ENCODE measurements at places on chromosomes 13 and 19.
A peak's percentile ranks its signal among the peaks of the same experiment; 100 is the strongest.

- DNase-seq: no peak
Observed at GRCh38 chr13:106382534-106382933, 152.9 kb downstream of the EFNB2 start.

DNA sequence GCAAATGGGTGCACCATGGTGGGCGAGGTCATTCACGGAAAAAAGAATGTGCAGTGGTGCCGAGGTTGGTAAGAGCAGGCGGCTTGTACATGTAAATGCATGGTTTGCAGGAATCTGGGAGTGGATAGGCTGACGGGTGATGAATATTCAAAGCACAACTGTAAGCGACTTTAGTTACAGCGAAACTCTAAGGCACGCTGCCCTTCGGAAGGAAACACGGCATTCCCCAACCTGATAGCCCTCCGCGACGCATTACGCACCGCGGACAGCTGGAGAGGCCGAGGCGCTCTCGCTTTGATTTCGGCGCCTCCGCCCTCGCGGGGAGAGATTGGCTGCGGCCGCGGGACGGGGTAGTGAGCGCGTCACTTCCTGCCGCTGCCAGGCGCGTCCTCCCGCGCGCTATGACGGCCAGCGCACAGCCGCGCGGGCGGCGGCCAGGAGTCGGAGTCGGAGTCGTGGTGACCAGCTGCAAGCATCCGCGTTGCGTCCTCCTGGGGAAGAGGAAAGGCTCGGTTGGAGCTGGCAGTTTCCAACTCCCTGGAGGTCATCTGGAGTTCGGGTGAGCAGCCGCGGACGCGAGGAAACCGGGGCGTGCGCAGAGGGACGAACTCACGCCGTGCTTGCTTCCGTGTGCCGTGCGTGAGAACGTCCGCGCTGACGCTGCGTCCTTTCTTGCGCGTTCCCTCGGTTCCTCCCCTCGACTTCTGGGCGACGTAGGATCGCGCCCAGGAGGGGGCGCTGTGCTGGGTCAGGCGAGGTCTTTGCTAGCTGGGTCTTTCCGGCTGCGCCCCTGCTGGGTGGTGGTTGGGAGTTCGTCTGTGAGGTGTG lies at the start of gene NUDT15:
Gene NUDT15 (plus strand): TSS at position 381 of the 828 bp plus-strand sequence. CDS start 21 bp downstream, at position 402.
- peak; percentile 69 for DNase-seq

DNA sequence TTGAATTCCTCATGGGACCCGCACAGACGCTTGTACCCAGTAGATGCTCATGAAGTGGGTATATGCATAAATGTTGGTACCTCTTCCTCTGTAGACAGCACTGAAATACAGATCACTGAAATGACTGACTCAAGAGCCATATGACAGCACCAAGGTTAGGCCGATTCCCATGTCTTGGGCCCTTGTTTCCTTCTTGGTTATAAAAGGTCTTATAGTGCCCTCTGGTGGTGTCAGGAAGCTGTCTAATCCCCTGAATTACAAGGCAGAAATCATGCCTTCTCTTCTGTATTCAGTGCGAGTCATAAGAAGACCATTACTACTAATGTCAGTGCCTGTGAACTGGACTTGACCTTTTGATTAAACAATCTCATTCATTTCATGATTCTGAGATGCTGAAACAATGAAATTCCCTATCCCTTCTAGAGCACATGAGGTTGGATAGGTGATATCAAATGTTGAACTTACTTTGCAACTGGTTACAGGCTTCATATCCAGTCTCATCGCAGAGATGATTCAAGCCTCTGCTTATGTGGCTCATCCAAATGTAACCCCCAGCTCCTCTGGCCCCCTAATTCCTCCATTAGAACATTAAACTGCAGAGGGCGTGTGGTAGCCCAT lies 59.7 kb downstream of the SPATA13 start:
- DNase-seq: no peak

- no peak for DNase-seq
Observed at GRCh38 chr13:53237696-53238095, 209.1 kb downstream of the OLFM4 start.

DNA sequence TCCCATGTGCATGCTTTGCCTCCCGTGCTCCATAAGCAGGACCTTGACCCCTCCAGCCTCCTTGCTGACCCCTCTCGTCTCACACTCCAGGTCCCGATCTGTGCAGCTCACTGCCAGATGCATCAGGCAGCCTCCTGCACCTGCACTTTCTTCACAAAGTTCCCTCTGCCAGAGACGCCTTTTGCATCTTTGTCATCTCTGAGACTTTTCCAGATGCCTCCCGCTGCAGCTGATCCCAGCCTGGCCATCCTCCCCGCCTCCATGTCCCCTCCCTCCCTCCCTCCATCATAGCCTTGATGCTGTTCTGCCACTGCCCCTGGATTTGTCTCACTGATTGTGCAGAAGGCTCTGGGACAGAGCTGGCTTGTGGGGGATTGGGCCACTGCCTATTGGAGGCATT lies 29.9 kb downstream of the PPP1R37 start:
- no peak for DNase-seq

- no peak for DNase-seq
Observed at GRCh38 chr13:79228972-79229371, 177.1 kb downstream of the RBM26 start.

DNA sequence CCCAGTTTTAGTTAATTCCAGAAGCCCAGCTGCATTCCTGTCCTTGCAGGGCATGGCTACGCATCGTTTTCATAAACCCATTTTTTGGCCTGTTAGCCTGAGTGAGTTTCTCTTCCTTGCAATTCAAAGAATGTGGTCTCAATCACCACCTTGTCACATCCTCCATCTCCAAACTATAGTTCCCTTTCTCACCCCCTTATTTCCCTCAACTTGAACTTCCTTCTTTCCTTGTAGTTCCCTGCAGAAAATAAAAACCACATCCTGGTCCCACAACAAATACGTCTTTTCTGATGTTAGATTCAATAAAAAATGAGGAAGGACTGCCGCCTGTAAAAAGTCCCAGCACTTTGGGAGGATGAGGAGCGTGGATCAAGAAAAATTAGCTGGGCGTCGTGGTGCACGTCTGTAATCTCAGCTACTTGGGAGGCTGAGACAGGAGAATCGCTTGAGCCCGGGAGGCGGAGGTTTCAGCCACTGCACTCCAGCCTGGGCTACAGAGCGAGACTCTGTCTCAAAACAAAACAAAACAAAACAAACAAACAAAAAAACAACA lies 13.2 kb downstream of the ADGRE3 start:
- DNase-seq: no peak

- peak; percentile 75 for DNase-seq
Observed at GRCh38 chr13:26557393-26558073, at the start of gene WASF3. Gene WASF3 (plus strand): TSS chr13:26557683. CDS start chr13:26642271, 84,588 bp downstream.

GRCh38 chr19:35295792-35296462 lies 4.0 kb downstream of the MAG start:
- no peak for DNase-seq

- no peak for DNase-seq
Observed at GRCh38 chr19:3124630-3125029, 11.2 kb upstream of the GNA15 start.

DNA sequence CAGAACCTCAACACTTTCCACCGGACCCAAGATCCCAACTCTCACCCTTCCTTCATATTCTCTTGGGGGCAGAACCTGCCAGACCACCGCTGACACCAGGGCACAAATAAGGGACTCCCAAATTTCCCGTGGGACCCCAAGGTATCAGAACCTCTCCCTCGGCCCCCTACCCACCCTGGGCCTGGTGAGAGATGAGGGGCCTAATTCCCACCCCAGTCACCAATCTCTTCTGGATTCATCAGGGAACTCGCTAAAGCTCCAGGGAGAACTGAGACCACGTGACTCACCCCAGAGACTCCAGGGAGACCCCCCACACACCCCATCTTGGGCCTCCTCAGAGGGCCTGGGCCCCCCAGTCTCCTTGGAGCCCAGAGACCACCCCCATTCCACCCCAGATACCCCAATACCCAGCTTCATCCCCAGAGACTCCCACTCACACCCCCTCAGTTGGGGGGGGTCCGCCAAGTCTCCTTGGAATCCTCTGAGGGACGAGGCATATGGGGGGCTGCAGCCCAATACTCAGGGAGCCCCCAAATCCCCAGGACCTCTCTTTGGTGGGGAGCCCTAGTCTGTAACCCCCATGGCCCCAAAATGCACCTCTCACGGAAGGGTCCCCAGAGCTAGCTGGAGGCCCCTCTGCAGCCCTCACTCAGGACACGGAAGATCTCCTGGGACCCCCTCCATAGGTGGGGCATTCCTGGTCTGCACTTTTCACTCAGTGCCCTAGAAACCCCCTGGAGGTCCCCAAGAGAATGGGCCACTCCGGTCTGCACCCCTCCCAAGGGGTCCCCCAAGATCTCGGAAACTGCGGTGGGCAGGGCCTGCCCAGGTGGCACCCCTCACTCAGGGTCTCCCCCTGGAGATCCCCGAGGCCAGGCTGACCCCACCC lies 1.6 kb downstream of the LMNB2 start:
- no peak for DNase-seq

- DNase-seq: no peak
Observed at GRCh38 chr13:40530961-40531360, 135.5 kb downstream of the FOXO1 start.

DNA sequence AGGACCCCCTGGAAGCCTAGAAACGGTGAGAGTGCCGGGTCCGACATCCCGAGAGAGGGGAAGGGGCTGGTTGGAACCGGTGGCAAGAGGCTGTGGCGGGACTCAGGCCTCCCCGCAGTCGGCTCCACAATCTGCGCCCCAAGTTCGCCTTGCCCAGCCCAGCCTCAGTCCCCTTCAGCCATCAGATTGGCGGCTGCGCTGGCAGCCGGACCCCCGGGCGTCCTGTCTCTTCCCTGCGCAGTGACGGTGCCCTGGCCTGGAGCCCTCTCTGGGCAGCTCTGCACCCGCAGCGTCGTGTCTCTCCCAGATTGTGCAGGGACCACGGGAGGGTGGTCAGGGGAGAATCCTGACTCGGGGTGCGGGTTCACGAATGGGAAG lies 315 bp downstream of the ZNF492 start:
- DNase-seq: no peak

DNA sequence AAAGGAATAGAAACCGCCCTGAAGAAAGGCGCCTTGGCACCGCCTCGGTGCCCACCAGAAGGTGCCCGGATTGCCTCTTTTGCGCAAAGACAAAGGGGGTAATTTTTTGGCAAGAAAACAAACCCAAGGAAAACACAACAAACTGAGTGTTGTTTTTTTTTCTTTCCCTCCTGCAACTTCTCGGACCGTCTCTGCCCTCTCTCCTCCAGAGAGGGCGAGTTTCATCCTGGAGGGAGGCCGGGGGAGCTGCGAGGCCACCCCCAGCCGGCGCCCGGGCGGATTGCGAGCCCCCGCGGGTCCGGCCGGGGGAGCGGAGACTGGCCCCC lies 2.3 kb downstream of the ZNF536 start:
- no peak for DNase-seq

DNA sequence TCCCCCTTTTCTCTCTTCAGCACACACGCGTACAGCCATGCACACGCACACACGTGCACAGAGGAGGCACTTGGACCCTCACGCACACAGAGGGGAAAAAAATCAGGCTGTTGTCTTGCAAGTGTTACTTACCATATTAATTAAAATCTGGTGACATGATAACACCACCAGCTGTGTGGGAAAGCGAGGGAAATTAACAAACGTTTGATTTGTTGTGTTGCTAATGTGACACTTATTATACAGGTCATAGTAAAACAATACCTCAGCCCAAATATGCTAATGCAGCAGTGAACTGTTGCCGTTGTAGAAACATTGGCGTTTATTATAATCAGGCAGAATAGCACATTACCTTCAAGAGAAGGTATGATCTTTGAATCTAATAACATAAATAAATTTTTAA lies 211.7 kb downstream of the TEX29 start:
- DNase-seq: no peak

GRCh38 chr19:47058621-47059022 lies 10.2 kb upstream of the TMEM160 start:
- DNase-seq: no peak

GRCh38 chr13:26538363-26539317 lies 18.8 kb upstream of the WASF3 start:
- no peak for DNase-seq
